ENCODE measurements at places on chromosomes 6 and 20.

DNA sequence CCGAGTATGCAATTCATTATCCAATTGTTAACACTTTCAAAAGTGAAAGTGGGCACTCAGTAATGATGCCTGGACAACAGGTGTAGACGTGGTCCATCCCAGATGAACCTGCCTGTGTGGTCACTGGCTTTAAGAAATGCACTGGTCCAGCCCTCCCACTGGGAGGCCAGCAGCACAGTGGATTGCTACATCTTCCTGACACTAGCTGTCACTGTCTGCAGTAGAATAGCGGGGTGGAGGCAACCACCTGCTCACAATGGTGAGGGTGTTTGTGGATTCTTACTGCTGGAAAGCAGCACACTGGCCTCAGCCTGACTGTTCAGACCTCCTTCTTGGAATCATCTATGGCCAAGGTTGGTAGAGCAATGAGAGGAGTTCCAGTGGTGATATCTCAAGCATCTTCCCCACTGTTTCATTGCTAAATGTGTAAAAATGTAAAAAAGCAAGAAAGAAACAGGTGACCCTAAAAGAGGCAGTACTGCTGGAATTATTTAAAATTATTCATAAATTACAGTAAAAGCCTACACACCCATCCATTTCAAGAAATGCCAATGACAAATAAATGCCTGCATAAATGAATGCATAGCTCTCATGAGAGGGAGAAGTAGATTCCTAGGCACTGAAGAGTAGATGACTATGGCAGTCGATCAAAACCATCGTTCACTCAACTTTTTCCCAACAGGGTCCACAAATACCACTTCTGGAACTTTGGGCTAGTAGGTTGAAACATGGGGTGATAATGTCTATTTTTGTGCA lies 228.0 kb upstream of the PLN start:
- DNase-seq, result no peak

DNA sequence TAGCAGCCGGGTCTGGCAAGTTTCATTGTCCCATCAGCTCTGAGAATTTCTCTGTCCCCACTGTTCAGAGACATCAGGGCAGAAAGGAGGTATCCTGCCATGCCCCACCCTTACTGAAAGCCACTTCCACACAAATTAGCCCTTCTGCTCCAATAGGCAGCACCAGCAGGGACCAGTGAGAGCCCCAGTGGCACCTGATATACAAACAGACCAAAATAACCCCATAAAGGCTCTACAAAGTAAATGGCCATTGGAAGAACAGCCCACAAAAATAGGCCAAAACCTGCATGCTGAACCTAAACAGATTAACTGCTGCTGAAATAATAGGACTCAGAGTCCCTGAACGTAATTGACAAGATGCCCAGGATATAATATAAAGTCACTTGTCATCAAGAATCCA lies 199.9 kb downstream of the TMEM200A start:
- no peak for DNase-seq

DNA sequence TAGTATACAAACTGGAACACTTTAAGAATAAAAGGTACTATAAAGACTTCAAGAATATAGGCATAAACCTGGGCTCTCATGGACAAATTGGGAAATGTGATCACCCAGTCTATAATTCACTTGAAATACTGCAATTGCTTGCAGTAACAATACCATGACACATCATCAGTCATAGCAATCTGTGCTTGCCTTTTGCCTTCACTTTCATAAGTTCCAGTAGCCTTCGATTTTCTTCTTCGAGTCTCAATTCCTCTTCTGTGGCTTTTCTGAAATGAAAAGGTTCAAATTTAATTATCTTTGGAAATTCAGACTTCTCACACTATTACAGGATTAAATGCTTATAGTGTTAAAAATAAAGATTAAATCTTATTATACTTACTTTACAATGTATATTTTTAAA lies 96.3 kb upstream of the ZBTB24 start:
- DNase-seq, result no peak

GRCh38 chr20:46365487-46366220 lies 40.8 kb downstream of the ELMO2 start:
- no peak for DNase-seq

- no peak for DNase-seq
Measured at GRCh38 chr6:76972474-76972873, 490.8 kb downstream of the HTR1B start.

DNA sequence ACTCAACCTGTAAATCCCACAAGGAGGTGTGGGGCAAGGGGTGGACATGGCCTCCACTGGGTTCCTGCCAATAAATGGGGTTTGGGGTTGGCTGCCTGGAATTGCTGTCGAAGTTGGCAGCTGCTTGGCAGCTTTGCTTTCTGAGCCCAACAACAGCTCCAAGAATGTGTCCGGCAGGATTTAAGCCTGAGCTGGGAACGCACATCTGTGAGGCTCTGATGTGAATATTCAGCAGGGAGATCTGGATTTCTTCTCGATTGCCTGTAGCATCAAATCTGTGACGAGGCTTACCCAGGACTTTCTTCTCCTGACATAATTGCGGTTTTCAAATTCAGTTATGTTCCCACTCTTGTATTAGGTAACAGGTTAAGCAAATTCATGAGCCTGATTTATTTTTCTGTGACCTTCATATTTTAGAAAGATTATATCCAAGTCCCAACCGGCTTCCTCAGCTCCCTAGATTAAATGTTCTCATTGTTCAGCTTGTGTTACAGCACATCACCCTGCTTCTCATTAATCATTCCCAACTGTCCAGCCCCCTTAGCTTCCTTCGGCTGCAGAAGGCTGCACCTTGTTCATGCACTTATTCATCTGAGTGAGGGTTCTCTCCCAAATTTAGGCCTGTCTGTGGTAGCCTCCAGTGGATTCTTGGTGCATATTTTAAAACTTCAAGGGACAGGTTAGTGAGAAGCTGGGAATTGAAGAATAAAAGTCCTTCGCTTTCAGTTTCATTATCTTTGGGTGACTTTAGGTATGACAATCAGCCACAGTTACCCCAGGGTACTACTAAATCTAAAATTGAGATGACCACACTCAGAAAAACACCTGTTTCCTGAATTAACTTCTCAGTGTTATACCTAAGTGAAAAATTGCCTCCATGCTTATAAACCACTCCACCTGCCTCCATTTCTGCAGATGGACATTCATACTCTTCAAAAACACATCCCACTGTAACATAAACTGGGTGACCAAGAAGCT lies 310.0 kb downstream of the ESR1 start:
- DNase-seq, result no peak

DNA sequence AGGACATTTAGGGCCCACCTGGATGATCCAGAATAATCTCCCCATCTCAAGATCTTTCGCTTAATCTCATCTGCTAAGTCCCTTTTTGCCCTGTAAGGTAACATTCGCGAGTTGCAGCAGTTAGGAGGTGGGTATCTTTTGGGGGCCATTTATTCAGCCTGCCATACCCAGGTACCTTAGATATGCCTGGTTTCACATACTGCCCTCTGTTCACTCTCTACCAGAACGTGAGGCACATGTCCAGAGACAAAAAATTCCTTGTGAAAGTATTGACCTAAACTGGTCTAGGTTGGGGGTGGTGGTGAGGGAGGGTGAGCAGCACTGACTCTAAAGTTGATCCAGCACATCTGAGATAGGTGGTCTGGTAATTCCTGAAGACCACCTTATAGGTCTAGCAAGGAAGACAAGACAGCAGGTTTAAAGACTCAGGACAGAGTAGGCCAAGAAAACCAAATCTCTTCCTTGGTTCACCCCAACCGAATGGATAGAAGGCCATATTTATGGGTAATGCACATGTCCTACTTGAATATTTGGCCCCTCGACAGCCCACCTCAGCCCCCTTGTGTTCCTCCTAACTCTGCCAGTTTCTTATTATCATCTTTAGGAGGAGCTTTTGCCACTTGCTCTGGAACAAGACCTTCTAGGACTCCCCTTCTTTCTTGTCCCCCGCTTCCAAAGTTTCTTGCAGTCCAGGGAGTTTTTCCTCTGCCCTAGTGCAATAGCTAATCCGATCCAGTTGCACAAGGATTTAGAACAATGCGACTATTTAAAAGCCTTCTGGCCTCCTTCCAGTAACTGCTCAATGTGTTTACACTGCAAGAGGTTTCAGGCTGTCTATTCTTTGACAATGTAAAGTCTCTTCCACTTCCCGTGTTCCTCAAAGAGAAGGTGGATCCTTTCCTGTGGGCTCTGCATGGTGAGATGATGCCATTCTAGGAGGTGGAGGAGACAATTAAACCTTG lies 213.0 kb upstream of the LAMP5 start:
- DNase-seq, result no peak

DNA sequence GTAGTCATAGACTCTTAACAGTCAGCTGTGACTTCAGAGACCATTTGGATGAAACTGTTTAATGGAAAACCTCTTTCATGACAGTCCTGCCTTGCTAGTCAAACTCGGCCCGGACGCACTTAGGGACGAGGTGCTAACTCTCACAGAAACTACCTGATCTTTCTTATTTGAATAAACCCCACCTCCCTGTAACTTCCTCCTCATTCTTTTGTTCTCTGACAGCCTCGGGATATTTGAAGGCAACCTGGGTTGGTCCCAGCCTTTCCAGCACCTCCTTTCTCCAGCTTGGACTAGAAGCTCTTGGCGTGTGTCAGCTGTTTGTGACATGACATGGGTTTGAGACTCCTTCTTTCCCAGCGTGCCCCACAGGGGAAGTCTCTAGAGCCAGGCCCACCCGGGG lies 175.3 kb upstream of the EXOC2 start:
- no peak for DNase-seq

- no peak for DNase-seq
Measured at GRCh38 chr6:15526212-15526701, 136.6 kb downstream of the DTNBP1 start.

DNA sequence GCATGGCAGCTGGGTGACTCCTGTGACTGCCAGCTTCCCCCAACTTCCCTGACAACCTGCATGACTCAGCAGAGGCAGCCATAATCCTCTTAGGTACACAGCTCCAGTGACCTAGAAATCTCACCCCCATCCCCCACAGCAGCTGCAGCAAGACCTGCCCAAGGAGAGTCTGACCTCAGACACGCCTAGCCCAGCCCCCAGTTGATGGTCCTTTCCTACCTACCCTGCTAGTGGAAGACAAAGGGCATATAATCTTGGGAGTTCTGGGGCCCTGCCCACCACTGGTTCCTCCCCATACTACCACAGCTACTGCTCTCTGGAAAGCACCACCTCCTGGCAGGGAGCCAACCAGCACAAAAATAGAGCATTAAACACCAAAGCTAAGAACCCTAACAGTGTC lies 90.2 kb downstream of the F13A1 start:
- no peak for DNase-seq

GRCh38 chr6:9520417-9521151 lies 894.3 kb downstream of the TFAP2A start:
- DNase-seq, result no peak

- DNase-seq, result no peak
Measured at GRCh38 chr20:31836853-31837608, 8.4 kb downstream of the FOXS1 start.

- no peak for DNase-seq
Measured at GRCh38 chr6:19873031-19873430, 35.9 kb downstream of the ID4 start.

- DNase-seq, result no peak
Measured at GRCh38 chr6:30216096-30216495, 2.9 kb upstream of the TRIM26 start.

GRCh38 chr6:43780941-43781928 lies 11.2 kb downstream of the VEGFA start:
- DNase-seq, result no peak

GRCh38 chr6:118288355-118289124 lies 259.6 kb upstream of the PLN start:
- DNase-seq, result no peak

- no peak for DNase-seq
Measured at GRCh38 chr6:149031859-149032598, 285.2 kb downstream of the UST start.

DNA sequence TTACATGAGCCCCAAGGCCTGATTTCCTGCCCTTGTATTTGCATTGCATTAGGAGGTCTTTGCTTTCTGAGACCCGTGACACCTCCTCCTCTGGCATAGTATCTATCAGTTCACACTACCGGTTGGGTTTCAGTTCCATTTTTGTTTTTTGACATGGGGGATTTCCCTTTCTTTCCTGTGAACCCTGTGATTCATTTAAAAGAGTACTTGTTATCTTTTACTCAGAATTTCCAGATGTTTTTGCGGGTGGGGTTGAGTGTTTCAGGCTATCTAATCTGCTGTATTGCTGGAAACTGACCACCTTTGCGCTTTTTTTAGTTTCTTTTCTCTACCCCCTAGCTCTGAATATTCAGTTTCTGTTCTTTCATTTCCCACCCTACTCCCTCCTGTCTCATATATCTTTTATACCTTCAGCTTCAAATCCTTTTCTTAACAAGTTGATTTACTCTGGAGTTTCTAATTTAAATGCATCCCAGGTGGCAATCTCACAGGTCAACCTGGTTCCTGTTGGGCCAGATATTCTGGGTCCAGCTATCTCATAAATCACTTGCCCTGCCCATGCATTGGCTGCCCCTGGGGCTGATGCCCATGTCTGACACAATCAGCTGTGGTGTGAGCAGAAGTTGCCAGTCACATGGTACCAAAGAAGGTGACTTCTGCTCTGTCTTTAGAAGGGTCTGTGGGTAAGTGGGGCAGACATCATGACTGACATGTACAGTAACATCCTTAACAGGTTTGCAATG lies 14.3 kb upstream of the NCOA3 start:
- peak; percentile 37 for DNase-seq

DNA sequence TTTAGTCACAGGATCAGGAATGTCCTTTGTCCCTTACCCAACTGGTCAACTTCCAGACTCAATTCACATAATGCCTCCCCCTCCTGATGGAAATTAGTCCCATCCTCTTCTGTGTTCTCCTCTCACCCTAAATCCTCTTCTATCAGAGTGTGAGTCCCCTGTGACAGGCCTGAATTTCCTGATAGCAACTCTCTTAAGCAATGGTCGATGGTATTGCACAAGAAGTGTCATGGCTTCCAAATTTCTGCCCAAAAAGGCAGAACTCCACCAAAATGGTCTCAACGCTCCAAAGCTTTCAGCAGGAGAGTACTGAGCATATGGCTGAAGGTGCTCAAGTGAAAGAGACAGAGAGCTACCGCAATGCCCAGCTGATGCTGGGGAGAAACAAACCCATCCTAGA lies 2.4 kb downstream of the PREP start:
- no peak for DNase-seq

DNA sequence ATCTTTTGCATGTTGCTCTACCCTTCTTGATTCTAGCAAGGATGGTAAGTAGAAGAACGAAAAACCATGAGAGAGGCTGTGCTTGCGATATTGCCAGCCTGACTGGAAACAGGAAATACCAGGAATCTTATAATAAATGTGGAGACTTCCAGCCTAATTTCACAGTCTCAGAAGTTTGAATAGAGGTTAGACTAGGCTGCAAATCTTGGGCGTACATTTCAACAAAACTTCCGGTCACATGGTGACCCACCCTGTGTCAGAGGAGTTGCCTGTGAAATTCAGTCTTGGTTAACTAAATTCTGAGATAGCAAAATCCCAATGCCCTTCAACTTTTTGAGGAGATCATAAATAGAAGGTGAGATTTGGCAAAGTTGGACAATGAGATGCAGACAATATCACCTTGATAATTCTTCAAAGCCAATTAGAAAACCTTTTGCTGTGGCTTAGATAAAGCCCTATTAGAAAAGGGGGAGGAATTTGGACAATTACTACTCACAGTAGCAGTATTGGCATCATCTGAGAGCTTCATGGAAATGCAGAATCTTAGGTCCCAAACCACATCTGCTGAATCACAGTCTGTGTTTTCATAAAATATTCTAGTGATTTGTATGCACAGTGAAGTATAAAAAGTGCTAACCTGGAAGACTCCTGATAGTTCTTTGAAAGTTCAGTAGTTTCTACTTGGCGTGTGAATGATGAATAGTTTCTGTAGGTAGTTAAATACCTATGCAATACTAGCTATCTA lies 262.0 kb upstream of the JAG1 start:
- DNase-seq, result no peak

GRCh38 chr6:53645859-53646258 lies 19.7 kb downstream of the KLHL31 start:
- DNase-seq, result no peak

Measured in activated gamma-delta T cell treated with Interleukin-2 at 50 U/mL for 16 hours (primary cell).